ENCODE measurements at places on chromosomes 16 and 17. TPM values are rescaled to one million over a fixed set of nuclear protein-coding genes. Genes with fewer than 3 reads are reported as not detected.

- no peak for DNase-seq
Measured at GRCh38 chr17:1322014-1322428, 42.6 kb downstream of the TRARG1 start.

GRCh38 chr17:76161619-76162266, 20.7 kb upstream of the FOXJ1 start:
- DNase-seq: no peak

- no peak for DNase-seq
Measured at GRCh38 chr17:1073241-1073962, 76.5 kb downstream of the TIMM22 start.

Gene TMEM204
- 5.0 TPM for total RNA-seq

DNA sequence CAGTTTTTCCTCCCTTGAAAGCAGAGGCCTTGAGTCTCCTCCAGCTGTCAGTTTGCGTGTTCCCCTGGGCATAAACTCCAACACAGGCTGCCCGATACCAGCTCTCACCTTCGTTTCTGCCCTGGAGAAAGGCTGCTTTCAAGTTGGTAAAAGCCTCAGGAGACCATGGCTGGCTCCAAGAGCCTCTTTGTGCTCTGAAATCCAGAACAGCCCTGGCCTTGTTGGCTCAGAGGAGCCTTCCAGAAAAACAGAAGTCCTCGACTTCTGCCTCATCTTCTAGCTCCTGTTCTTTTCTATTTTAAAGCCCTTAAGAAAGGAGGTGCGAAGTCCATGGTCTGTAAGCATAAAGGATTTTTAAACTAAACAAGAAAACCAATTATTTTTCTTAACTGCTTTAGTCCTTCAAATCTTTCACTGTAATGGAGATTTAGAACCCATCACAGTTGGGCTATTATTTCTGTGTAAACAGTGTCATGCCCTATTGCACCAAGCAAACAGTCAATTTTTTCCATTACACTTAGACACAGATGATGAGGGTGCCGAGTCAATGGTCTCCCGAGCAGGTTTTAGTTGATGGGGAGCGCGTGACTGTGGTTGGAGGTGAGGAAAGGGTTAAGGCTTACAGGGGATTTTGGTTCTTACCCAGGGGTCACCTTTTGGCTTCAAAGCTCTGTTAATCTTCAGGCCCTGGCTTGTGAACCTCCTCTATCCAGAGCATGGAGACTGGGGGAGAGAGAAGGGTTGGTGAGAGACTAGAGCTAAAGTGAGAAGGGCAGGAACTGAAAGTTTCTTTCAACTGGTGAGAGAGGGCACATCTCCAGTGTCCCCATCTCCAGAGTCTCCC, 212.8 kb downstream of the MSI2 start:
- DNase-seq: no peak

DNA sequence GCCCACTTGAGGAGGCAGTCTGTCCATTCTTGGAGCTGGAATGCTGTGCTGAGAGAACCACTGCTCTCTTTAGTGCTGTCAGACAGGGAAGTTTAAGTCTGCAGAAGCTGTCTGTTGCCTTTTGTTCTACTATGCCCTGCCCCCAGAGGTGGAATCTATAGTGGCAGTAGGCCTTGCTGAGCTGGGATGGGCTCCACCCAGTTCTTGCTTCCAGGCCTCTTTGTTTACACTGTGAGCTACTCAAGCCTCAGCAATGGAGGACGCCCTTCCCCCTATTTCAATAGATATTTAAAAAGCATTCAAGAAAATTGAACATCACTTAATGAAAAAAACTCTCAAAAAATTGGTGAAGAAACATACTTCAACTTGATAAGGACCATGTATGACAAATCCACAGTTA, 313.5 kb downstream of the PHKB start:
- peak; percentile 46 for DNase-seq

- no peak for DNase-seq
Measured at GRCh38 chr17:69346766-69347165, 19.8 kb upstream of the ABCA5 start.
